ENCODE measurements at places on chromosomes 2 and 18. TPM values are rescaled to one million over a fixed set of nuclear protein-coding genes. Genes with fewer than 3 reads are reported as not detected.

Gene CTLA4
- not detected for total RNA-seq

Gene SULT1C4
- total RNA-seq = not detected

Gene CYP20A1
- total RNA-seq = 13.5 TPM

Gene SP140
- total RNA-seq = 0.41 TPM

Gene CCBE1
- not detected for total RNA-seq

Gene KCNE4
- total RNA-seq = not detected

Gene SRBD1
- 5.6 TPM for total RNA-seq

DNA sequence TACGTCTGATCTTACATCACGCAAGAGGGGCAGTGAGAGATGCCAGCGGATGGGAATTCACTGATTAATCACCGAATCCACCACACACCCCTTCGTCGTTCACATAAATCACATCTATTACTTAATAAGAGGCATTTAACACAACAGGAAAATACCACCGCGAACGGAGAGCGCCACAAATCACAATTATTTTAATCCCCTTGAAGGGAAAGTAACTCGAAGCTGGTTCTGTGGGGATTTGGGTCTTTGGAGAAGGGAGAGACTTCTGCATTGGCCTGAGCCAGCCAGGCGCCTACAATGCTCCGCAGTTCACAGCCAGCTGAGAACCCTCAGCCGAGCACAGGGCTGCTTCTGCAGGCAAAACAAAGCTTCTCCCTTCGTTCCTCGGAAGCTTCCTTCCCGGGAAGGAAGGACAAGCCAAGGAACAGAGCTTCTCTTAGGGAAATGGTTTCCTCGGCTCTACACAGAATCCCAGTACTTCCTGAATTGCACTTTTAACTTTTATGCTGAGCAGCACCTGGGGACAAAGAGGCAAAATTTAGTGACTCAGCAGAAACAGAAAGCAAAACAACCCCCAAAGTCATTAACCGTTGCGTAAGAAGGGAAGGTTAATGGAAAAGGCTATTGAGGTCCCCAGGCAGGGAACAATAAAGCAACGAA is at the start of gene LRP1B:
Gene LRP1B, minus strand, starts transcription at position 7 of the 660 bp plus-strand sequence. CDS start 287 bp downstream, outside the sequence.
- peak; percentile 80 for DNase-seq

DNA sequence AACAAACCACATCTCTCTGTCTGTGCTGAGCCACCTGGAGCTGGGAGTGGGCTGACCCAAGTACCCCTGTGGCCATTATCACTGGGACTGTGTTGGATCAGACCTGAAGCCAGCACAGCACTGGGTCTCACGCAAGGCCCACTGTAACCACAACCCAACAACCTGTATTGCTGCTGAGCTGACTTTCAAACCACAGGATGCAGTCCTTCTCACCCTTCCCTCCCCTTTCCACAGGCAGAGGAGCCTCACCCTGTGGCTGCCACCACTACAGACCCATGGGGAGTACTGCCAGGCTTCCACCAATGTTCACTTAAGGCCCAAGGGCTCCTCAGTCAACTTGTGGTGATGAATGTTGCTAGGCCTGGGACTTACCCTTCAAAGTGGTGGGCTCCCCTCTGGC is 135.7 kb downstream of the DIS3L2 start:
- no peak for DNase-seq

- peak; percentile 67 for DNase-seq
These were observed 7.5 kb downstream of the ACYP2 start for GRCh38 chr2:54122939-54123338.

GRCh38 chr18:75264926-75265597 is 54.5 kb downstream of the TSHZ1 start:
- DNase-seq = no peak

- DNase-seq = no peak
These were observed 118.9 kb downstream of the CCDC102B start for GRCh38 chr18:68916734-68917133.

- DNase-seq = no peak
These were observed 58.0 kb downstream of the LRRFIP1 start for GRCh38 chr2:237685408-237685807.

- DNase-seq = no peak
These were observed 33.7 kb downstream of the BOK start for GRCh38 chr2:241592126-241592845.

- DNase-seq = no peak
These were observed 24.5 kb downstream of the GALNT14 start for GRCh38 chr2:31113765-31114164.

DNA sequence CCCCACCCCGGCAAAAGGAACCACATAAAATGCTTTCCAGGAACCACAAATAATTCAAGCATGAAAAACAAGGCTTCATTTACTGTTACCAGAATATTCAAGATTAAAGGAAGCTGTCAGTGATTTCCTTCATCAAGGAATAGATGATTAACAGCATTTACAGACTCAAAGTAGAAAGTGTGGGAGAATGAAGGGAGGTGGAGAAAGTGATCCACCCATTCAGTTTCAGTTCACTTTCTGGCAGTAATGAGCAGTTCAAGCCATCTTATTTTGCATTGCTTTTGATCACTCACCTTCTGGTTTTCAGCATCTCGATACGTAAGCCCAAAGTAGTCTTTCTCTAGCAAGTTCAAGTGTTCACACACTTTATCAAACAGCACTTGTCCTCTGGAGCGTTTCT is 99.0 kb downstream of the EPB41L3 start:
- DNase-seq = no peak

GRCh38 chr2:72605836-72606442 is 219.9 kb downstream of the EXOC6B start:
- no peak for DNase-seq

- DNase-seq = no peak
These were observed 292.0 kb upstream of the CDH2 start for GRCh38 chr18:28468901-28469300.

- no peak for DNase-seq
These were observed 158.7 kb downstream of the PXDN start for GRCh38 chr2:1585635-1586034.

DNA sequence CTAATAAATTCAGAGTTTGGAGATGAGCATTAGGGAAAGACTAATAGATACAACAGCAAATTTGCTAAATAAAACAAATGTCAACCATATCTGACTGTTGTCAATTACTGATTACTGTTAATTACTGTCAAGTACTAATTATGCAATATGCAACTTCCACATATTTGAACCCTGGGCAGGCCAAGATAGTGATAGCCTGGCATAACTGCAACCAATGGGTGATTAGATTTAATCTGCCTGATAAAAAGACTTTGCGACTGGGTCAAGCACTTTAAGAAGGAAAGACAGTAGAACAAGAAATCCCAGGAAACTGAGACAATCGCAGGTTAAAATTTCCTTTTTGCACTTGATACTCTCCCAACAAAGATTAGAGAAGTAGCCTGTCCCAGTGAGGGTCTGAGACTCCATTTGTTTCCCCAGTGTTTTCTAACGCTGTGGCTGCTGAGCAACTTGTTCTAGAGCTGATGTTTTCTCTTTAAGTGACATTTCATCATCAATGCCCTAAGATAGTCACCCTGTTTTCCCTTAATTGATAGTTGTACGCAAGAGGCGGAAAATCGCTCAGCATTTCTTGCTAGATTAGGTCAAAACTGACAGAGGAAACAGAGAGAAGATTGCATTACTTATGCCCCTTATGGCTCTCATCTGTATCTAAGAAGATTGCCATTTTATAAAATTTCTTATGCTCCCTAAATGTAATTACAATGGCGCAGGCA is 17.8 kb downstream of the ARHGAP15 start:
- DNase-seq = no peak

- DNase-seq = no peak
These were observed 1109.2 kb downstream of the LRP1B start for GRCh38 chr2:141021611-141022010.

- no peak for DNase-seq
These were observed 46.6 kb upstream of the TMEM200C start for GRCh38 chr18:5941890-5942289.

Data from G401 (cell line).